ENCODE measurements at places on chromosomes 2 and 18. TPM values are rescaled to one million over a fixed set of nuclear protein-coding genes. Genes with fewer than 3 reads are reported as not detected.

CYP26B1 gene
- total RNA-seq: 0.44 TPM

GLI2 gene
- not detected for total RNA-seq

PNPT1 gene
- total RNA-seq: 14.4 TPM

KATNAL2 gene
- total RNA-seq: 0.40 TPM

CHST10 gene
- total RNA-seq: 6.5 TPM

C2orf80 gene
- not detected for total RNA-seq

IL36B gene
- total RNA-seq: not detected

CD226 gene
- total RNA-seq: 1.3 TPM

SPP2 gene
- not detected for total RNA-seq

GRP gene
- total RNA-seq: not detected

CCL20 gene
- total RNA-seq: 0.60 TPM

PROM2 gene
- total RNA-seq: 0.22 TPM

DPP4 gene
- 79.6 TPM for total RNA-seq

OSR1 gene
- 0.65 TPM for total RNA-seq

CENPA gene
- total RNA-seq: 7.8 TPM

GALNT5 gene
- not detected for total RNA-seq

SIX2 gene
- total RNA-seq: not detected

All from lung microvascular endothelial cell (primary cell).